ENCODE measurements at places on chromosomes 2 and 18. TPM values are rescaled to one million over a fixed set of nuclear protein-coding genes. Genes with fewer than 3 reads are reported as not detected.

GRCh38 chr18:76459687-76460350 lies 35.2 kb downstream of the ZNF516 start:
- DNase-seq: no peak

DNA sequence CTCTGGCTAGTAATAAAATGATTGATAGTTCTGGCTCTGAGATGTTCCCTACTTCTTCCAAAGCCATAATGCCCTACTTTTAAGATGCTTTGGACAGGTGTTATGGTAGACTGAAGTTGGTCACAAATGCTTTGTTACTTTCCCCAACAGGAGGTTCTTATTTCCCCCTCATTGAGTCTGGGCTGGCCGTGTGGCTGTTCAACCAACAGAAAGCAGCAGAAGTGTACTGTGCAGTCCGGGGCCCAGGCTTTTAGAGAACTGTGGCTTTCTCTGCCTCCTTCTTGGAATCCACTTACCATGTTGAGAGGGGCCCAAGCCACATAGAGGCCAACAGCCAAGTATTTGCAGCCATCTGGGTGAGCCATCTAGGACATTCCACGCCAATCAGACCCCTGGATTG lies 94.2 kb downstream of the KCTD1 start:
- no peak for DNase-seq

Gene TEKT4
- 0.79 TPM for total RNA-seq

Gene NOL4
- total RNA-seq: not detected

Gene AKAIN1
- total RNA-seq: not detected

Gene APOB
- 8.5 TPM for total RNA-seq
